ENCODE measurements at places on chromosomes 13 and 19. TPM values are rescaled to one million over a fixed set of nuclear protein-coding genes. Genes with fewer than 3 reads are reported as not detected.

Gene FAM216B
- not detected for total RNA-seq

Gene CD22
- not detected for total RNA-seq

Gene SH2D3A
- total RNA-seq, result not detected

Gene TNFAIP8L1
- 7.0 TPM for total RNA-seq

DNA sequence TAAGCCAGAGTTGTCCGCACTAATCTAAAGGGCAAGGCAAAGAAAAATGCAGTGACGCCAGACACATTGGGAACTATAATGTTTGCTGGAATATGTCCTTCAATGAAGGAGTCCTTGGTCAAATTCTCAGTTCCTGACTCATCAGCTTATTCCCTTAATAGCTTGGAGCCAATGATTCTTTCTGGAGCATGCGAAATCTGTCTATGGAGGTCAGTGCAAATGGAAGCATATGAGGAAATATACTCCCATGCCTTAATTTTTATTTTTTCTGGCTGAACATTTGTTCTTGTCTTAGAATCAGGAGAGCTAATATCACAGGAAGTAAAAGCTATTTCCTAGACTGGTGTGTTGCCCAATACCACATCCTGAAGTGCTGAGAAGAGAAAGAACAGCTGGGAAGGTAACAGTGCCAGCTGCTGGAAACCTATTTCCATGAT is 289.8 kb upstream of the SPRY2 start:
- H3K4me3 ChIP-seq, result no peak overlapping the region
- no peak for DNase-seq
- no peaks in the 10 kb centered on the region for H3K27me3 ChIP-seq
- peaks cover 38% of the 10 kb centered on the region for H3K4me1 ChIP-seq
- H3K36me3 ChIP-seq, result no peaks in the 10 kb centered on the region
- H3K27ac ChIP-seq, result no peak overlapping the region

Gene DCLK1
- total RNA-seq, result 22.4 TPM

- peaks cover 2% of the 10 kb centered on the region for H3K36me3 ChIP-seq
- peak overlapping the region; percentile 44 for H3K4me3 ChIP-seq
- H3K27ac ChIP-seq, result no peak overlapping the region
- no peaks in the 10 kb centered on the region for H3K27me3 ChIP-seq
These were observed 26.9 kb downstream of the RFX1 start for GRCh38 chr19:13979244-13979615.

DNA sequence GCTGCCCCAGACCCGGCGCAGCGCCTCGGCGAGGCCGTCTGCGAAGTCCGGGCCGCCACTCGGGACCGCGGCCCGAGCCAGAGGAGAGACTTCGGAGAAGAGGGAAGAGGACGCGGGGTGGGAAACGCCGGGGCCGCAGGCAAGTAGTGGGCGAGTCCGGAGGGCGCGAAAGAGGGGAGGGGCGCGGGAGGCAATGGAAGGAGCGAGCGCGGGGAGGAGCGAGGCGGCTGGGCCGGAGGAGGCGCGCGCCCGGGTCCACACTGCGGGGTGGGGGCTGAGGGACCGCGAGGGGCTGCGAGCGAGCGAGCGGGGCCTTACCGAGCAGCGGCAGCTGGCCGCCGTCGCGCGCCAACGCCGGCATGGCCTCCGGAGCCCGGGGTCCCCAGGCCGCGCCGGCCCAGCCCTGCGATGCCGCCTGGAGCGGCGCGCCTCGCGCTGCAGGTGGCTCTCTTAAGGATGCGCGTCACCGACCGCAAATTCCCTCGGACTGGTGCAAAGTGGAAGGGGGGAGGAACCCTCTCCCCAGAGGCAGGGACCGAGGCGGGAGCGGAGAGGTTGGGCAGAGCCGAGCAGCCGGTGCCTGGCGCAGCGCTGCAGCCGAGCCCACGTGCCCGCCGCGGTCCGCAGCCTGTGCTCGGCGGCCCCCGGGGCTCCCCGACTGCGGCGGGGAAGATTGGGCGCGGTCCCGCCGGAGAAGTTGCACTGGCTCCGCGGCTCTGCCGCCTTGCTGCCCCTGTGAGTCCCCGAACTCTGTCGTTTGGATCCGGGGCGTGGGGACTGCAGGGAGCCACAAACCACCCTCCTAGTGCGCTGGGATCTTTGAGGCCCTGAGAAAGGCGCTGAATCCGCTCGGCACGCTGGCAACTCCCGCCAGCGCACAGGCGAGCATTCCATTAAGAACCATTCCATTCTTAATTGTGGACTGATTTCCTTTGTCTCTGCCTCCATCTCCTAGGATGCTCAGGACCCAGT is at the start of gene FLT3:
TSS of gene FLT3 (minus strand) at position 427 of the 972 bp plus-strand sequence. CDS start at position 361, 66 bp downstream.
- peaks cover 92% of the 10 kb centered on the region for H3K27me3 ChIP-seq
- peaks cover 3% of the 10 kb centered on the region for H3K36me3 ChIP-seq
- H3K27ac ChIP-seq, result no peak within 1 kb of the TSS
- peak; percentile 38 for DNase-seq
- peaks cover 10% of the 10 kb centered on the region for H3K4me1 ChIP-seq

Gene LILRA1
- total RNA-seq, result not detected

Gene AMER2
- 4.1 TPM for total RNA-seq

DNA sequence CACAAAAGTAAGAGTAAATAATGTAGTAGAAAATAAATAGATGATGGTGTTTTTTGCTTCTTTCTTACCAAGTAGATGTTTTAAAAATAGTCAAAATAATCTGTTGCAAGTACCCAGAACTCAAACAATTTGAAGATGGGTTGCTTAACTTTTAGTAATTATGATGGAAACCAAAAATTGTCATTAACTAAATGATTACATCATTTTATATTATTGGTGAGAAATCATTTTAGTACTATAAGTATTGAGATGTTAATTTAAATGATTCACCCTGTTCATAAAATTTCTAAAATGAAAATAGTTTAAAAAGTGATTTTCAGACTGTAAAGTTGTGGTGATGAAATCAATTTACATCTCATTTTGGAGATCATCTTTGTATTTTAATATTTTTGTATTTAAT is 404.5 kb downstream of the GPC5 start:
- H3K27ac ChIP-seq, result no peak overlapping the region
- H3K27me3 ChIP-seq, result no peaks in the 10 kb centered on the region
- no peak overlapping the region for H3K4me3 ChIP-seq
- no peaks in the 10 kb centered on the region for H3K36me3 ChIP-seq
- no peaks in the 10 kb centered on the region for H3K4me1 ChIP-seq

- no peak overlapping the region for H3K27ac ChIP-seq
- no peaks in the 10 kb centered on the region for H3K36me3 ChIP-seq
- no peaks in the 10 kb centered on the region for H3K4me1 ChIP-seq
- no peaks in the 10 kb centered on the region for H3K27me3 ChIP-seq
These were observed 234.9 kb downstream of the TUBA3C start for GRCh38 chr13:18946738-18947137.

- H3K4me1 ChIP-seq, result no peaks in the 10 kb centered on the region
- no peak overlapping the region for H3K4me3 ChIP-seq
- H3K27ac ChIP-seq, result no peak overlapping the region
- peaks cover 35% of the 10 kb centered on the region for H3K27me3 ChIP-seq
These were observed 9.4 kb upstream of the CYP4F22 start for GRCh38 chr19:15498910-15499309.

GRCh38 chr19:48991873-48992580 is 1.1 kb downstream of the GYS1 start:
- peak overlapping the region; percentile 98 for H3K27ac ChIP-seq
- DNase-seq, result no peak
- no peaks in the 10 kb centered on the region for H3K27me3 ChIP-seq
- peaks cover 41% of the 10 kb centered on the region for H3K4me1 ChIP-seq

- DNase-seq, result no peak
- no peaks in the 10 kb centered on the region for H3K27me3 ChIP-seq
- no peaks in the 10 kb centered on the region for H3K36me3 ChIP-seq
- no peak overlapping the region for H3K27ac ChIP-seq
These were observed 246.7 kb downstream of the DLEU7 start for GRCh38 chr13:50596776-50597203.

DNA sequence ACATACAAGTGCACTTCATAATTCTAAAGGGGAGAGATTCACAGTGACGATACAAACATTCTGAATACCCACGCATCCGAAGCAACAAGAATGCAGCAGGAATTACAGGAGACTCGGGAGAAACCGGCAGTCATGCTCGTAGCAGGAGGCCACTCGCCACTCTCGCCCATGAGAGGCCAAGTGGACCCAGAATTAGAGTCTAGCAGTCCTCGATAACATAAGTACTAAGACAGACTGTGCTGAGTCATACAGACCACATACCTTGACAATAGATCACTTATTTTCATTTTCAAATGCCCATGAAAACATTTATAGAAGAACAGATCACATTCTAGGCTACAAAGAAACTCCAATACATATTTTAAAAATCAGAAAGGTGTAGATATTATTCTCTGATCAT is 299.1 kb upstream of the TSHZ3 start:
- no peak for DNase-seq
- H3K36me3 ChIP-seq, result no peaks in the 10 kb centered on the region
- H3K27ac ChIP-seq, result no peak overlapping the region
- H3K27me3 ChIP-seq, result peaks cover 15% of the 10 kb centered on the region
- H3K4me3 ChIP-seq, result no peak overlapping the region
- H3K4me1 ChIP-seq, result no peaks in the 10 kb centered on the region

Gene DNM2
- total RNA-seq, result 117 TPM

- no peak overlapping the region for H3K4me3 ChIP-seq
- no peaks in the 10 kb centered on the region for H3K27me3 ChIP-seq
- no peaks in the 10 kb centered on the region for H3K4me1 ChIP-seq
- no peak for DNase-seq
- no peaks in the 10 kb centered on the region for H3K36me3 ChIP-seq
These were observed 79.9 kb downstream of the ZNF431 start for GRCh38 chr19:21221693-21222092.

DNA sequence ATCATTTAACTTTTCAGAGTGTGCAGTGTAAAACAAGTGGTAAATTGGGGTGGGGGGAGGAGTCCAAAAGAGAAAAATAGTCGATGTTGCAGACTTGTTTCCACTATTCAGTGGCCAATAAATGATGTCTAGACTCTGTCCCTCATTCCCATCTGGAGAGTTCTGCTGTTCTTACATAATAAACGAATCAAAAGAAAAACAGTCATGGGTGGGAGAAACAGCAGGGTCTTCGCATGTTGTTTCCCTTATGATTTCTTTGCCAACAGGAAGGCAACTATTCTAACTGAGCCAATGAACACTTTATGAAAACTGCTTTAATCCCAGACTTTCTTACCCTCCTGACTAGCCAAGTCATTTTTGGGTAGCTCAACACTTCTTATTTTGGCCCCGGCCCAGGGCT is 615.5 kb downstream of the FGF9 start:
- no peak overlapping the region for H3K27ac ChIP-seq
- H3K4me1 ChIP-seq, result no peaks in the 10 kb centered on the region
- H3K27me3 ChIP-seq, result no peaks in the 10 kb centered on the region
- DNase-seq, result no peak
- H3K36me3 ChIP-seq, result no peaks in the 10 kb centered on the region

Gene TTC9B
- 1.7 TPM for total RNA-seq

Gene ZNF274
- 26.8 TPM for total RNA-seq

- H3K27me3 ChIP-seq, result peaks cover 43% of the 10 kb centered on the region
- no peaks in the 10 kb centered on the region for H3K4me1 ChIP-seq
- no peak overlapping the region for H3K27ac ChIP-seq
These were observed 309.8 kb upstream of the ZNF507 start for GRCh38 chr19:32035626-32036025.

Gene ZNF101
- 16.2 TPM for total RNA-seq

- no peak overlapping the region for H3K4me3 ChIP-seq
- peak; percentile 4 for DNase-seq
- no peak overlapping the region for H3K27ac ChIP-seq
- no peaks in the 10 kb centered on the region for H3K4me1 ChIP-seq
These were observed 20.3 kb upstream of the CACNA1A start for GRCh38 chr19:13526552-13526951.

- DNase-seq, result no peak
- no peak overlapping the region for H3K27ac ChIP-seq
- H3K4me3 ChIP-seq, result no peak overlapping the region
- H3K4me1 ChIP-seq, result no peaks in the 10 kb centered on the region
- no peaks in the 10 kb centered on the region for H3K27me3 ChIP-seq
These were observed 653.8 kb downstream of the PCDH9 start for GRCh38 chr13:66576381-66576780.

DNA sequence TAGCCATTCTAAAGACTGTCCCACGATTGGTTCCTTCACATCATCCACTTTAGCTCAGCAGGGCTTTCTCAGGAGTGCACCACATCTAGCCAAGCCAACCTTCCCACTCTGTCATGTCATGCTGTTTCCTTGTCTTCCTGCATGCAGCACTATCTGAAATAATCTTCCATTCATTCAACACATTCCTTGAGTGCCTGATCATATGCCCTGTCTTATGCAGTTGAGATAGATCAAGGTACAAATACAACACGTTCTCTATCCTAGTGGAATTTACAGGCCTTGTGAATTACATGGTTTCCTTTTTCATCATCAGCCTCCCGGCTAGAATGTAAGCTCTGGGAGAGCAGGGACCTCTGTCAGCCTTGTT is 6.8 kb upstream of the MRPS31 start:
- H3K27ac ChIP-seq, result no peak overlapping the region
- peaks cover 8% of the 10 kb centered on the region for H3K4me1 ChIP-seq
- H3K36me3 ChIP-seq, result no peaks in the 10 kb centered on the region

Gene CYSLTR2
- not detected for total RNA-seq

Gene GJB2
- not detected for total RNA-seq
